Amniotic stem cell (primary cell): ENCODE measurements at places on chromosomes 1 and 21.

DNA sequence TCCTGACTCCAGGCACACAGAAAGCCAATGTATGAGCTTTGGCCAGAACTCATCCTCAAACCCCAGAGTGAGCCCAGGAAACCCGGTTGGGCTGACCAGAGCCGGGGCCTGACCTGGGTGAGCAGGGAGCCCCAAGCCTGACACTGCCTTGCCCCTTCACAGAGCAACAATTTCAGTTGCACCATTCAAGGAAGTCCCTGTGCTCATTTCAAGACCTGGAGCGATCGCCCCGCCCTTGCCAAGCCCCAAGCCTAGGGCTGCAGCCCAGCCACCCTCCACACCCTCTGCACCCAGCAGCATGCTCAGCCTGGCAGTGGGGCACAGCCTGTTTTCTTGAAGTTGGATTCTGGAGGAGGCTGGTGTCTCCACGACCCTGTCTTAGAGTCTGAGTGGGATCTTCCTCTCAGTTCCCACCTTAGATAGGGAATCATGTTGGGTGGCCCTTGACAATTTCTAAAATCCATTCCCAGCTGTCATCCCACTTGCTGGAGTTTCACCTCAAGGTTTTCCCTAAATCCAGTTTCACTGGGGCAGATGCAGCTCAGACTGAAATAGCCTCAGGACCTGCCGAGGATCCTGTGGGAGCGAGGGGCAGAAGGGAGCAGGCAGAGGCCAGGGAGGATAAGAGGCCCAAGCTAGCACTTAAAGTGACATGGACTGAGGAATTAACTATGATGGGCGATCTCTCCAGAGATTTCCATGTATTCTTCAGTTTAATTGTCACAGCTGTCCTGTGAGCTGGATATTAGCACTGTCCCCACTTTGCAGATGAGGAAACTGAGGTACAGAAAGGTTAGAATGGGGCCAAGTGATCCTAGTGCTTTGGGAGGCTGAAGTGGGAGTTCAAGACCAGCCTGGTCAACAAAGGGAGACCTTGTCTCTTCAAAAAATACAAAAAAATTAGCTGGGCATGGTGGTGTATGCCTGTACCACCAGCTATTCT is 2.5 kb downstream of the NBL1 start:
- no peak for DNase-seq

- DNase-seq, result no peak
Measured at GRCh38 chr1:214192825-214193643, 87.9 kb upstream of the SMYD2 start.

DNA sequence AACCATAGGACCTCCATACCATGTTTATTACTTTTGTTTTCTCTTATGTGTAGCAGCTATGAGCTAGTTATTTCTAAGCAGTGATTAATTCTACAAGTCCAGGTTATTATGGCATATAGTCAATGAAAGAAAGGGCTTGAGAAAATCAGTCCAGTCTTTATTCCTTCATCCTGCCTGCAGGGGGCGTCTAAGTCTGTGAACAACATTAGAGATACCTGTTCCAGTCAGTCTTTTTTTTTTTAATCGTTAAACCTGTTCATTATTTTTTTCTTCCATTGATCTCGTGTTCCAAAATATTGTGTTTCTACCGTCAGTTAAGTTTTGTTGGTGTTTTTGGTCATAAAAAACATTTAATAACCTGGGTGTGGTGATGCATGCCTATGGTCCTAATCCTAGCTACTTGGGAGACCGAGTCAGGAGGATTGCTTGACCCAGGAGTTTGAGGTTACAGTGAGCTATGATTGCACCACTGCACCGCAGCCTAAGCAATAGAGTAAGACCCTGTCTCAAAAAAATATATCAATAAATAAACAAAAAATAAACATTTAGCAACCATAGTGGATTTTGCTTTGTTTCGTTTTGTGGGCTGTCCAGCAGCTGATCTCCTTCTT is 29.4 kb upstream of the CD2 start:
- peak; percentile 18 for DNase-seq

- DNase-seq, result no peak
Measured at GRCh38 chr1:175947771-175948170, 204.4 kb upstream of the TNR start.

- no peak for DNase-seq
Measured at GRCh38 chr1:119893238-119893791, 3.0 kb downstream of the ADAM30 start.

GRCh38 chr1:43868741-43869067 is 64.9 kb upstream of the ARTN start:
- no peak for DNase-seq

GRCh38 chr1:234691567-234691966 is 81.6 kb upstream of the IRF2BP2 start:
- no peak for DNase-seq

GRCh38 chr1:203537806-203538464 is 44.0 kb downstream of the OPTC start:
- DNase-seq, result no peak

- DNase-seq, result no peak
Measured at GRCh38 chr1:35587736-35588135, 14.6 kb downstream of the TFAP2E start.

DNA sequence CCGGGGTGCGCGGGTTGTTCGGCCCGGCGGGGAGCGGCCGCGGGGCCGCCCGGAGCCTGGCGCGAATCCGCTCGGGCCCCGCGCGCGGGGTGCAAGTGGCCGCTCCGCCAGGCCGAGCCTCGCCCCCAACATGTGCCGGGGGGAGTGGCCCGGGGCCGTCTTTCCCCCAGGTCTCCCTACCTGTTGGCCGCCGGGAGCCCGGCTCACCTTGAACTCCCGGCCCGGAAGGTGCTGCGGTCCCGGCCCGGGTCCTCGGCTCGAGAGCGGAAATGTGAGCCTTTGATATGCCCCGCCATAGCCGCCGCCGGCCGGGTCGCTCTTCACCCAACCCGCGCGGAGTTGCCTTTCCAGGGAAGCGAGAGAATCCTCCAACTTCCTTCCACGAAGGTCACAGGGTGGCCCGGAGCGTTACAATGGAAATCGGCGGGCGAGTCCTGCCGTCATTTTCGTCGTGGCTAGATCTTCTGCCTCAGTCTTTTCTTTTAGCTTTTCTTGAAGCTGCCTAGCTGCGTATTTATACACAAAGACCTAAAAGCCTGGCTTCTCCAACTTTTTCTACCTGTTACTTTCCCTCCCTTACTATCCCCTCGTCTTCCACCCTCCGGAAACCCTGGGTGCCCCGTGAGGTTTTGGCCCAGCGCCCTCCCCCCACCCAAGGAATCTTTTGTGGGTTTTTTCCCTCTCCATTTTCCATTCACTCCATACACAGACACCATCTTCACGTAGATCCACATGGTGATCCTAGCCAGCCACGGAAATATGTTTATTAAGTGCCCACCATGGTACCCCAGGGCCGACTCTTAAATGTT is 867 bp downstream of the PTGFRN start:
- DNase-seq, result peak; percentile 3

GRCh38 chr21:31098576-31099005 is 60.3 kb upstream of the KRTAP19-8 start:
- DNase-seq, result no peak

DNA sequence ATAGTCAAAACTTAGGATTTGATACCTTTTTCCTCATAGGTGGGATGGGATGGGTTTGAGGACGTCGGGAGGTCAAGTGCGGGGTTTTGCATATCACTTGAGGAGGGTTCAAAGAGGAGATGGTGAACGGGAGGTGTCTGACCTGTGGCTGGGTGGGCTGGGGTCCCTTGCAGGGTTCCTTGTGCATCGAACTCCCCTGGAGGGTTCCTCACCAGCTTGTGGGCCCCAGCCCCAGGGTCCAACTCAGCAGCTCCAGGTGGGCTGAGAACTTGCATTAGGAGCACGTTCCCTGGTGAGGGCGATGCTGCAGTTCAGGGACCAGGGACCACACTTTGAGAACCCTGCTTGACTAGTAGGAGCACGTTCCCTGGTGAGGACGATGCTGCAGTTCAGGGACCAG is 23.2 kb downstream of the TRPM2 start:
- DNase-seq, result no peak

- no peak for DNase-seq
Measured at GRCh38 chr1:156366378-156367166, 2.4 kb upstream of the RHBG start.
